Putamen (tissue), 1 donor: ENCODE measurements at places on chromosomes 3 and 15.

DNA sequence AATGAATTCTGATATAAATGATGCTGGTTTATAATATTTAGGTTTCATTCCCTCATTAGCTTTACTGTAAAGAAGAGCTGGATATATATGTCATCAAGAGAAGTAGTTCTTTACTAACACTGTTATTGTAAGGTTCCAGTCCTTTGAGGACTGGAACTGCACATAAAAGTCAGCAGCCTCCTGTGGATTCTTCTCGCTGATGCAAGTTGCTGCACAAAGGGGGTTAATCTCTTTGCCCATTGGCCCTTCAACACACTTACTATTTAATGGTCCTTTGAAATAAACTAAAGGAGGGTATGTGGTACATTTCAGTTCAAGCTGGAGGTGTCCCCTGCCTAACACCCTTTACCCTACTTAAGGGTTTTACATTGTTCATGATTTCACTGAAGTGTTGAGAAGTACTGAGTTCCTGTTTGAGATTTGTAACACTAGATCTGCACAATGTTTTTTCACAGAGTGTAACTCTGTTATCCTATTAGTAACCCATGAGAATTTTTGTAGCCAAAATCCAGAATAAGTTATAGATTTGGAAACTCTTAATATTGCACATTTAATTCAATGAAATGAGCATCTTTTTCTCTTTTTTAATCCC is 43.9 kb downstream of the NR2C2 start:
- no peak for DNase-seq

DNA sequence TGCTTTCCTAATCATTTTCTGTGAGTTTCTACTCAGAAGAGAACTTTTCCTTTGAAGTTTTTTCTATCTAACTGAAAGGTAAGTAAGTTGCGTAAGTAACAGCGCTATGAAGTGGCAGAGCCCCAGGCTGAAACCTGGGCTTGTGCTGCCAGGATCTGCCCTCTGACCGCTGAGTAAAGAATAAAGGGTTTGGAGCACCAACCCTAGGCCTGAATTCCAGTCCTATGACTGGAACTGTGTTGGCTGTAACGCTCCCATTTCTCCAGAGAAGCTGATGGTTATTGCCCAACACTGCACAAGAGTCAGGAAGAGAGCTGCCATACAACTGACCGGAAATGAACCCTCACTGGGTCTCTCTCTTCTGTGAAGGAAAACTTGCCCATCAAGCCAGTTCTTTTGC is 87.0 kb downstream of the FOXB1 start:
- DNase-seq = no peak

DNA sequence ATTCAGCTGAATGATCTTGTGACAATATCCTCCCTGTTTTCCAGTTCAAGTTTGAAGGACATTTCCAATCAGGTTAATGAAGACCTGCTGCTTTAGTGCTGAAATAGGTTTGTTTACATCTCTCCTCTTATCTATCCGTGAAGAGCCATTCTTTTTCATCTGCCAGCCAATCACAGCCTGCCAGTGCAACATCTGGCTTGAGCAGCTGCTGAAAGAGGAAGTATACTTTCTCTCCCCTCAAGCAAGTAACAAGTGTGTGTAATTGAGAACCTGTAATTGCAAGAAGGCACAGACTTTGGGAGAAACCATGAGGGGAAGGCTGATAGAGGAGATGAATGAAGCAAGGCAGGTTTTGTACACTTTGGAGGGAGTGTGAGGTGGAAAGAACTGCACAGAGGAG is 404.3 kb downstream of the AGBL1 start:
- DNase-seq = no peak

DNA sequence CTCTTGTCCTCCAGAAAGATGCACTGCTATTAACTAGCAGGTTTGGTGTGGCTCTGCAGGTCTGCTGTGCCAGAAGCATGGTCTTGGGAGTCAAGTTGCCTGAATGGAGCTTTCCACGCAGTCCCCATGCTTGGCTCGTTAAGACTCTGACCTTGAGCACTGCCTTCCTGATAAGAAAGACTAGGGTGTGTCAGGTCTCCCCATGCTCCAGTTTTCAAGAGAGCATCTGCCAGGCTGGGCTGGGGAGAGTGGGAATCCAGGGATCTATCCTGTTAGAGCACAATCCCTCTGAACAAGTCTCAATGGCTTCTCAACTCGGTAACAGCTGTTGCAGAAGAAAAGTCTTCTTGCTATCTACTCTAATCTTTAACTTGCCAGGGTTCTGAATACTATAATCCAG is 98.2 kb downstream of the TJP1 start:
- no peak for DNase-seq

DNA sequence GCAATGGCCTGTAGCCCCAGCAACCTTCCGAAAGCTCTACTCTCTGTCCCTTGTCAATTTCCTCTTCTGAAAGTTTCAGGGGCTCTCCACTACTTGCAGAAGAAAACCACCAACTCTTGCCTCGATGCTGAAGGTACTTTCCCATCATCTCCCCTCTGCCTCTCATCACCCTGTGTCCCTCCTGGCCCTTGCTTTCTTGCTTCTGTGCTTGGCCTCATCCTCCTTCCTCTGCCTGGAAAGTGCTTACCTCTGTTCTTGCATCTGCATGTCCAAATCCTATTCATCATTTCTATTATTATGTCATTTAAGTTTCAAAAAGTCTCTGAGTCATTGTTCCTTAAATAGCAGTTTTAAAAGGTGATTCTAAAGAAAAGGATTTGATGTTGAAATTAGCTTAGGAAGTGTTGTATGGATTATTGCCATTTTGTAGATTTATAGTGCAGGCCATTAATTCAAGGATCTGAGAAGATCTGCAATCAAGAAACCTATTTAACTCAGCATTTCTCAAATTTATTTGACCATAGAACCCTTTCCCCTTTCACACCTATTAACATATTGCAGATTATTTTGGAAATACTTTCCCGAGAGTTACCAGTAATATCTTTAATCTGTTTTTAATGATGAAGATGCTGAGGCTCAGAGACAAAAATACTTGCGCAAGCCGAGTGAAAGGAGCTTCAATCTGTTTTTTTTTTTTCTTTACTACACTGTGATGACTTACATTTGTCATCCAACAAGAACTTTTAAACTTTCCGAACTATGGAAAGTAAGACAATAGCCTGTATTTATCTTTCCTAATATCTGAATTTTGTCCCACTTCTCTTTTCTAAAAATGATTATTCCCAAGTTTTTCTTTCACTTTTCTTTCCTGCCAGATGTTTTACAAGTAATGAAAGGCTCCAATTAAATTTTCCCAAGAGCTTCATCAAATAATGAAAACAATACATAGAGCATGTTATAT is 22.3 kb upstream of the CFAP161 start:
- no peak for DNase-seq

DNA sequence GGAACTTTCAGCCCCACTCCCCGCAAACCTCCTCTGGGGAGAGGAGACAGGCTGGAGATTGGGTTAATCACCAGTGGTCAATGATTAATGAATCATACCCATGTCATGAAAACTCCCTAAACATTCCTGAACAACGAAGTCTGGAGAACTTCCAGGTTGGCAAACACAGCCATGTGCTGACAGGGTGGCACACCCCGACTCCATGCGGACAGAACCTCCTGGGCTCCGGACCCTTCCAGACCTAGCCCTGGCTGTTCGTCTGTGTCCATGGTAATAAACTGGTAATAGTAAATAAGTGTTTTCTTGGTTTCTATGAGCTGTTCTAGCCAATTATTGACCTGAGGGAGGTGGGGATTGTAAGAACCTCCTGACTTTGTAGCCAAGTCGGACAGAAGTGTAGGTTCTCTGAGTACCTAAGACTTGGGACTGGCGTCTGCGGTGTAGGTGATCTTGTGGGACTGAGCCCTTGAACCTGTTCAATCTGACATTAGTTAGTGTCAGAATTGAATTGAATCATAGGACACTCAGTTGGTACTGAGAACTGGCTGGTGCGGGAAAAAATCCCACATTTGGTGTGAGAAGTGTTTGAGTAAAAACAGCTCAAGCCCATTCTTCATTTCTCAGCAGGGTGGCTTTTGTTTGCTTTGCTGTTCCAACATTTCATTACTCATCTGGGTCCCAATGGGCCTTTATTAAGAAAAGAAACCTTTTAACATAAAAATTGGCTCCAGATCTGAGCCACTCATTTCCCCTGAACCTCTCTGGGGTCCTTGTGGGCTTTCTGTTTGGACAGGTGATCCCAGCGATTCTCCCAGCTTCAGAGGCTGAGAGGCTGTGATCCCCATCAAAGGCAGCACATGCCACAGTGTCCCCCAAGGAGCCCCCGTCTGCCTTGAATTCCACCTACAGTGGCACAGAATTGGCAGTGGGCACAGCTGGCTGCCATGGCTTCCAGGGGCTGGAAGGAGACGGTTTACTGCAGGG is 151.0 kb downstream of the TJP1 start:
- no peak for DNase-seq

DNA sequence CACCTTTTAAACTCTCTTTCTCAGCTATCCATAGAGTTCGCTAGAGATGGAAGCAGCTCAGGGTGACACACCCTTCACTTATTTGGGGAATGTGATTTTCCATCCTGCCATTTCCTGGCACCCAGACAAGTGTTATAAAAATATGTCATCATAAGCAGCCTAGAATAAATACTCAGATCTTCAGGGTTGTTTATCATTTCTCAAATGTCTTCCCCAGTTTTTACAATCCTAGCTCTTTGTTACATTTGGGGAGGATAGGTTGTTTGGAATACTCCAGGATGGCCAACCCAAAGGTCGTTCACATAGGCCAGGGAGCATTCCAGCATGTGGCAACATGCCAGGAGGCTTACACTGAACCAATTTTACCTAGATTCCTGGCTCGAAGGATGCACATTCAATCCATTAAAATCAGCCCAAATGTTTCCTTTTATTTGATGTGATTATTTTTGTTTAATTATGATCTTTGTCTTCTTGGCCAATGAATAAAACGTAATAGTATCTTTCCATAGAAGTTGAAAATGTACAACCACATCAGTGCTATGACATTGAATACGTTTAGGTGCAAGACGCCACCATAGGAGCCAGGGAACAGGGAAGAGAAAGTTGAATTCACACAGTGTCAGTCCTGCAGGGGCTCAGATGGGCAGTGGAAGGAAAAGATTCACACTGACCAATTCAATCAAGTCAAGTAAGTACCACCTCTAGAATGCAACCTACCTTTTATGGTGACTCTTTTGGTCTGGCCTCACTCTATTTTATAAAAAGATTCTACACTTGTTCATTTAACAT is 537.7 kb upstream of the MDFIC2 start:
- no peak for DNase-seq

- no peak for DNase-seq
Observed at GRCh38 chr3:152902141-152902669, 67.3 kb downstream of the P2RY1 start.

DNA sequence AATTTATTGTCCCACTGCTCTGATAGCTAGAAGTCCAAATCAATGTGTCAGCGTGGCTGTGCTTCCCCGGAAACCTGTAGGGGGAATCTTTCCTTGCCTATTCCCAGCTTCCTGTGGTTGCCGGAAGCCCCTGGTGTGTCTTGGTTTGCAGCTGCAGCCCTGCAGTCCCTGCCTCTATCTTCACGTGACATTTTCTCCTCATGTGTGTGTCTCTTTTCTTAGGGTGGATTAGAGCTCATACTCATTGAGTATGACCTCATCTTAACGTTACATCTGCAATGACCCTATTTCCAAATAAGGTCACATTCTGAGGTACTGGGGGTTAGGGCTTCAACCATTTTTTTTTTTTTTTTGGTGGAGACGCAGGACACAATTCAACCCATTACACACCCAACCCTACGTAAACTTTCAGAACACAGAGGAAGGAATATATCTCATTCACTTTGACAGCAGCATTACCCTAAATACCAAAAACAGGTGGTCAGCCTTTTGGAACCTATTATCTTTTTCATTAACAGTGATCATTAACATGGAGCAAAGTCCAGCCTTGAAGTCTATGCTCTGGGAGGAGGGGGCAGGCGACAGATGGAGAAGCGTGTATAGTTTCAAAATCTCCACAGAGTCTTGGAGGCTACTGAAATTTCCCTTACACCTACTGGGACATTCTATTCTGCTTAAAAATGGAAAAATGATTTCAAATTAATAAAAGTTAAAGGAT is 88.6 kb downstream of the RYK start:
- DNase-seq = no peak

DNA sequence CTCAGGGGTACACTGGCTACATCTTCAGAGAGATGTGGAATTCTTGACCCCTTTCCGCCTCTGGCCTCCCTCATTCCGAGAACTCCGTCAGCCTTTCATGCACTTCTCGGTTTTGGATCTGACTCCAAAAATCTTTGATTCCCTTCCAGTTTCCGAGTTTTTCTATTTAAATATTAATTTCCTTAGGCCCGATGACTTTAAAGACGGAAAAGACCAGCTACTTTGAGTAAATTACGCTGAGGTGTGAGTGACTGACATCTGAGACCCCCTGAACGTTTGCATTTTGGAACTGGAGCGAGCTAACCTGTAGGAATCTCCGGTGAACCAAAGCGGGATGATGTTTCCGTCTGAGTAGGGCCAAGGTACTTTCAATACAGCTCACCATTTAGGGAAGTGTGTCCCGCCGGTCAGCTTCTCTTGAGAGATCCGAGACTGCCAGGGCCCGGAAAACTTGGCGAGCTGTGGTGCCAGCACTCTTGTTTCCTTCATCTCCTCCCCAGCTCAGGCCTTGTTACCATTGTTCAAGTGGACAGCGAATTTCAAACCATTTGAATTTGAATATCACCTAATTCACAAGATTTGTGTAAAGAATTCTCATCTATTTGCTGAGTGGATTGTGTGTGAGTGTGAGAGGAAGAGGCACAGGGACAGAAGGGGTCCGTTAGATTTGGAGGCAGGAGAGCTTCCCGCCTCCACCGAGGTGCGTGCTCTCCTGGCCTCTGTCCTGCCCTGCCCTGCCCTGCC is 5.4 kb downstream of the SOX14 start:
- no peak for DNase-seq

DNA sequence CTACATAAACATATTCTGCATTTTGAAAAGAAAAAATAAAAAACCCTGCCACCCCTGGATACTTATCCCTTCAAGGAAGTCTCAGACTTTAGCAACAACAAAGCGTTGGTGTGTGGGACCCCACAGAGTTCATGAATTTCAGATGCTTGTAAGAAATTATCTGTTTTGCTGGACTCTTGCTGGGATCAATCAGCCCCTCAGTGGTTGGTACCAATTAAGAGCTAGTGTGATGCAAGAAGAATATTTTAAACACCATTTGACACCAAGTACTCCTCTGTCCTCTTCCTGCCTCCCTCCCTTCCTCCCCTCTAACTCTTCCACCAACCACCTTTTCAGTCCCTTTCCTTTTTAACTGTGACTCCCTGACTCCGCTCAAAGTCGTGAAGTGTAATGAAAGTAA is 51.5 kb downstream of the SST start:
- no peak for DNase-seq

DNA sequence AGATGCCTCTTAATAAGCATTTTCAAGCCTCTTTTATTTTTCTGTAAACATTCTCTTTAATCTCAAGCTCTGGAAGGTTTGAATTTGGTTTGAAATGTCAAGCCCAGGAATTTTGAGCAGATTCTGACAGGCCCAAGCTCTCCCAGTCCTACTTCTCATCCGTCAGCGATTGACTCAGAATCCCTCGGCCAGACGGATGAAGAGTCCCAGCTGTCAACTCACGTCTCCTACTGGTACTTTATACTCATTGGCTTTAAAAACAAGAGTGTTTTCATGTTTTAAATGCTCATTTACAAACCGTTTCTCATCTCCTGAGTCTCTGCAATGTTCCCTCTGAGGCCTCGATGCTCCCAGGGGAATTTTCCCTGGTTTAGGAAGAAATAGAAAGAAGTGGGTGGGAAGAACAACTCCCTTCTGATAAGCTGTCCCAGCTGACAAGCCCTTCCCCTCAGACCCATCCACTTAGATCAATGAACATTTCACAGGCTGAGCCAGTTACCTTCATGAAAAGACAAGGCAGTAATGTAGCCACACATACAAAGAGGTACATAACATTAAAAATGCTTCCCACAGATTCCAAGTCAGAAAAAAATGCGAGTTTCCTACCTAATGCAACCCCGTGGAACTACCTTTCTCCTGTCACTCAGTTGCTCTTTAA is 478.2 kb upstream of the DPH6 start:
- DNase-seq = peak; percentile 45
